Osteoblast (primary cell): ENCODE measurements at places on chromosomes 3 and 15. TPM values are rescaled to one million over a fixed set of nuclear protein-coding genes. Genes with fewer than 3 reads are reported as not detected.

DNA sequence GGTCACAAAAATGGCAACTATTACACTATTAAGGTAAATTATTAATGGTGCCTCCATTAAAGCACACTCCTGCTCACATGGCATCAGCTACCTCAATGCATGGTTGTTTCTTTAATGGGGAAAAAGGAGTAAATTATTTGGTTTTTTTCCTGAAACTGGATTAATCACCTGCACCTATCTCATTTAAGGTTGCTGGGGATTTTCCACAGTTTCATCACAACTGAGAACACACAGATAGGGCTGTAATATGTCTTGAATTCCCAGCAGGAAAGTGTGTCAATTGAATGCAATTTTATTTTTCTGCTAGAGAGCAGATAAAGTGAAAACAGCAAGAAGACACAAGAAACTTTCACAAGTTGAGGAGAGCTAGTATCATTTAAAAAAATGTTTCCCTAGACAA is 36.4 kb downstream of the RFTN1 start:
- H3K4me1 ChIP-seq: peaks cover 76% of the 10 kb centered on the region
- peaks cover 12% of the 10 kb centered on the region for H3K36me3 ChIP-seq
- no peak overlapping the region for H3K4me3 ChIP-seq
- no peaks in the 10 kb centered on the region for H3K27me3 ChIP-seq

GRCh38 chr15:91209318-91209717 is 109.3 kb downstream of the SV2B start:
- H3K27ac ChIP-seq: no peak overlapping the region
- H3K4me1 ChIP-seq: no peaks in the 10 kb centered on the region
- DNase-seq: no peak
- no peaks in the 10 kb centered on the region for H3K36me3 ChIP-seq
- H3K4me3 ChIP-seq: no peak overlapping the region

GRCh38 chr15:87672309-87673288 is 583.9 kb downstream of the NTRK3 start:
- H3K4me3 ChIP-seq: no peak overlapping the region
- DNase-seq: peak; percentile 53
- H3K27ac ChIP-seq: no peak overlapping the region
- H3K27me3 ChIP-seq: no peaks in the 10 kb centered on the region
- H3K4me1 ChIP-seq: no peaks in the 10 kb centered on the region

- H3K36me3 ChIP-seq: no peaks in the 10 kb centered on the region
- peaks cover 4% of the 10 kb centered on the region for H3K27me3 ChIP-seq
- no peak overlapping the region for H3K27ac ChIP-seq
- H3K4me3 ChIP-seq: no peak overlapping the region
- DNase-seq: peak; percentile 36
Measured at GRCh38 chr3:171295484-171296373, 164.5 kb downstream of the TNIK start.

DNA sequence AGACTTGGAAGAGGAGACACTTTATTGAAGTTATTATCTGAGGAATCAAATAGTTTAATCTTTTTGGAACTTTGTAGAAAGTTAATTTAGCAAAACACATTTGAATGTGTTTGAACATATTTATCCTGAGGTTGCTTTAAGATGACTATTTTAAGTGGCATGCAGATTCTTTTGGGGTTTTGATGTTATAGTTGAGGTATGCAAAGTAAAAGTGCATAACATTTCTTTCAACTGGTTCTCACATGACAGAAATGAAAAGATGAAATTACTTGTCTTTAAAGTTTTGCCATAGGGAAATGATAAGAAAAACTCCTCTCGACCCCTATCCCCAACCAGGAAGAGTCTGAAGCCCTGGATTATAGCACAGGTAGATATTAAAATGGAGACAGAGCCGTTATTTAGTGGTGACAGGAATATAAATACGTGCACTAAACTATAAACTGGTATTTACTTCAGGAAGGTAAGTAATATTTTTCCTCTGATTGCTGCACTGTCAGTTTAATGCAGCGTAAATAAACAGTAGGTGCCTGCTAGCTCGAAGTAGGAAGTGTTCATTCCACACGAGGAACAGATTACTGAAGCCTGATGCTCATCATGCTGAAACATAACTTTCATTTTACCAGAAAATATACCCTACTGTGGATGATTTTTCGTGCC is 15.1 kb upstream of the SATB1 start:
- peaks cover 11% of the 10 kb centered on the region for H3K4me1 ChIP-seq
- H3K27ac ChIP-seq: no peak overlapping the region
- H3K36me3 ChIP-seq: no peaks in the 10 kb centered on the region
- no peak overlapping the region for H3K4me3 ChIP-seq
- peaks cover 33% of the 10 kb centered on the region for H3K27me3 ChIP-seq

DNA sequence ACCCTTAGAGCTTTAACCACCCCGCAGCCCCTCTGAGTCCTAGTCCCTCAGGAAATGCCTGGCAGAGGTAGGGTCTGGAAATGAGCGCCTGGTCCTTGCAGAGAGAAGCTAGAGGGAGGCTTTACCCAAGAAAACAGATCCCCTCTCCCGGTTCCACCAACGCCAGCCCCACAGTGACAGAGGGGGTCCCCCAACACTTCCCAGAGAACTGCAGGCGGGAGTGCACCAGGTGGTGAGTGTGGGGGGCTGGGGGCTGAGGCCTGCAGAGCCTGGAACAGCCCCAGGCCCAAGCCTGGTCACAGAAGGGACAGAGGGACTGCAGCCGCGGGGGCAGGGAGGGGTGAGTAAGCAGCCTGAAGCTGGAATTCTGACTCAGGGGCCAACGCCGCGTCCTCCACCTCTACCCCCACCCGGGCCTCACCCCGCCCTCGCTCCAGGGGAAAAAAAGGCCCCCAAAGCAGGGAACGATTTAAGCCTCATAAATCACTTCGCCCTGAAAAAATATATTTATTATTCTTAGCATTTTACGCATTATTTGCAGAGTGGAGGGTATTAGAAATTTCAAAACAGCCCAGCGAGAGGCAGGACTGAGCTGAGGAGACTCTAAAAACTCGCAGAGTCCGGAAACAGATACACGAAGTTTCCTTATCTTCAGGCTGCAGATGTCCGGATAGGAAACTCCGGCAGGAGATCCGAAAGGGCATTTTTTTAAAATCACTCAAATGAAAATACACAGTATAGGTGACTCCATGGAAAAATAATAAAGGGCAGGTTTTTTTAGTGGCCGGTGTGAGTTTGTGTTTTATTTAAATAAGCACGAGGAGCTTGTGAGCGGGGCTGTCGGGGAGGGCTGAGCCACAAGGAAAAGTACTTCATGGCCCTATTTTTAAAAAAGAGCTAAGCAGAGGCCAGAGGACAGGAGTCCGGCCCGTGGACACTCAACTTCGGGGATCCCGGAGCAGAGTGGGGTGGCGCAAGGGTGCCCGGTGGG is 10.0 kb downstream of the GATA2 start:
- peaks cover 26% of the 10 kb centered on the region for H3K4me1 ChIP-seq
- no peaks in the 10 kb centered on the region for H3K36me3 ChIP-seq
- peak; percentile 97 for DNase-seq
- H3K4me3 ChIP-seq: peak overlapping the region; percentile 42

DNA sequence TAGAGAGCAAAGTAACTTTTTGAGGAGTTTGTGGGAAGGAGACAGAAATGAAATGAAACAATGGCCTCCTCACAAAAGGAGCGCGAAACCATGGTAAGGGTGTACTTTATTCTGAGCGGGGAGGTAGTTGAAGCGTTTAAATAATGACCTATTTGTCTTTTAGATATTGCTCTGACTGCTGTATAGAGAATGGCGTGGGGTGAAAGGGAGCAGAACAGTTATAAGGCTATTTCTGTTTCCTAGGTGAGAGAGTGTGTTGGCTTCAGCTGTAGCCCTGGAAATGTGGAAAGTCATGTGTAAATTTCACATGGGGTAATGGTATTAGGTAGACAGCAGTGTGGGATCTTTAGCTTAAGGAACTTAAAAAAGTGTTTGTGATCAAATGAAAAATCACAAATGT is 54.9 kb downstream of the CNTN4 start:
- H3K36me3 ChIP-seq: no peaks in the 10 kb centered on the region
- H3K4me1 ChIP-seq: no peaks in the 10 kb centered on the region
- H3K27ac ChIP-seq: no peak overlapping the region
- no peak overlapping the region for H3K4me3 ChIP-seq
- no peak for DNase-seq

DNA sequence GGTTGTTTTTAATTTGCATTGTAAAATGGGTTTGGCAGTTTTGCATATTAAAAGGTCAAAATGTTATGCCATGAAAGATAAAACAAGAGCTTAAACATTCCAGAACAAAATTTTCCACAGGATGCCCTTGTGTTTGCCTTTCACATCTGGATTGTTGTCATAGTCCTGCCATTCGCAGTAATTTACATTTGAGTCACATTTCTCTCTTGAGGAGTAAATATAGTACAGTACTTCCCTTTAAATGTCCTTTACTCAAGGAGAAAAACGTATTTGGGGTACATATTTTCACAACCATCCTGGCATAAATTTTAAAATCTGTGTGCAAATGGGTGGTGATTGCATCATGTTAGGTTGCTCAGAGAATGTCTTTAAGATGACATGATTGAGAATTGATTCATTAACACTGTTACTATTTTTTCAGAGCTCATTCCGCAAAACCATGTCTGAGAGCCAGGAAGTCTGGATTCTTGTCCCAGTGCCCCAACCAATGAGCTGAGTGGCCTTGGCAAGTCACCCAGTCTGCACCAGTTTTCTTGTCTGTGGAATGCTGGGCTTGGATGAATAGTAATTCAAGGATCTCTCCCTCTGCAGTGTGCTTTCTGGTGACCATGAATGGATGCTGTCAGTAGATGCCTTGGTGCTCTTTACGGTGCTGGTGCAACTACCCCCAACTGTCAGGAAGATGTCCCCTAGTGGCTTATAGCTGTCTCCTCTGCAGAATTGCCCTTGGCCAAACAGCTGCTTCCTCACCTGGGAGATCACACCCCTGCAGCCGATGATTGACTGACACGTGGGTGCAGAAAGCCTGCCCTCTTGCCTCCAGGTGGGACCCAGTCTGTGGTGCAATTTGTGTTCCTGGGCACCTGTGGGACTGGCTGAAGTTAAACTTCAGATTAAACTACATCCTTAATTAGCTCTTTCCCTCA is 43.0 kb downstream of the ABHD5 start:
- no peaks in the 10 kb centered on the region for H3K27me3 ChIP-seq
- DNase-seq: no peak

DNA sequence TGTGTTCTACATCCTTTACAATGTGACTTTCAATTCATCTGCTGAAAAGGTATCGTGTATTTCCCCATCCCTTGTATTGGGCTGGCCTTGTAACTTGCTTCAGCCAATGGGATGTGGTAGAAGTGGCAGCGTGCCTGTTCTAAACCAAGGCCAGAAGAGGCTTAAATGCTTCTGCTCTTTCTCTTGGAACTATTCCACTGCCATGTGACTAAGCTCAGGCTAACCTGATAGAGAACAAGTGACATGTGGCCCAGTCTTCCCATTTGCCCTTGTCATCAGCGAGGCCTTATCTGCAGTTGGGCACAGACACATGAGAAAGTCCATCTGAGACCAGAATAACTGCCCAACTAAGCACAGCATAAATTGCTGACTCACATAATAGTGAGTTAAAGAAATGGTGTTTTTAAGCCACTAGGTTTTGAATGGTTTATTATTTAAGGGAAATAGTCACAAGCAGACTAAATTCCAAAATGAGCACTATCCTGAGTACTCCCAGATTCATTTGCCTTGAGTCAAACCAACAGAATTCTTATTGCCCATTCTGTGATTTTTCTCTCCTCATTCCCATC is 230.2 kb downstream of the CPNE4 start:
- DNase-seq: no peak
- H3K4me1 ChIP-seq: no peaks in the 10 kb centered on the region
- no peaks in the 10 kb centered on the region for H3K36me3 ChIP-seq
- no peaks in the 10 kb centered on the region for H3K27me3 ChIP-seq
- no peak overlapping the region for H3K4me3 ChIP-seq

DNA sequence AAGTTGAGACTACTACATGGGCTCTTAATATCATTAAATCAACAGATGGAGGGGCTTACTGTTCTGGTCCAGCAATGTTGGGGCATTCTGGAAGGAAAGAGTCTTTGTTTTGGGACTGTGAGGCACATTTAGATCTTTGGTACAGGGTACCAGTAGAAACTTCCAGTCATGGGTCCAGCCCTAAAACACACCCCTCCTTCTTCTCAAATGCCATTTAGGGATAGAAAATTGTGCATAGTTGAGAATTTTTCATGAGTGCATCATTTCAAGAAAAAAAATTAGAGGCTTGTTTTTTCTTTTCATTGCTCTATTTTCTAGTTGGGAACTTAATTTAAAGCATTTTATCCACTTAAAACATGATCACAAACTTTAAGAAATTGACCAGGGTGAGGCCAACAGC is 4.1 kb upstream of the RTP1 start:
- H3K4me3 ChIP-seq: no peak overlapping the region
- H3K27me3 ChIP-seq: peaks cover 3% of the 10 kb centered on the region
- no peak overlapping the region for H3K27ac ChIP-seq
- no peaks in the 10 kb centered on the region for H3K36me3 ChIP-seq

DNA sequence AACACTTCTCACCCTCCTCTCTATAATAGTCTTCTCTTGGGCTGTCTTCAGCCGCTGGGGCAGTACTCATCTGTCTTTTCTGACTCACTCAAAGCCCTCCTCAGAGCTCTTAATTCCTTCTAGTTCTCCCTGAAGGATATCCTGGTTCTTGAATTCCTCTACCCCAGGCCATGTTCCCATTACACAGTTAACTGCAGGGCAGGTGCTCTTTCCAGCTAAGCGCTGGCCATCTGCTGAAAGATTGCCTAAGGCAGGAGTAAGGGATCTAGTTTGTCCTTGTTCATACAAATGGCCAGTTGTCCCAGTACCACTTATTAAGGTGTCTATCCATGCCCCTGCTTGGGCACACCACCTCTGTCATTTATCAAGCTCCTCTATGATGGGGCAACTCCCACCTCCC is 10.2 kb upstream of the SPG11 start:
- no peak overlapping the region for H3K27ac ChIP-seq
- no peaks in the 10 kb centered on the region for H3K36me3 ChIP-seq
- H3K4me3 ChIP-seq: no peak overlapping the region
- H3K4me1 ChIP-seq: no peaks in the 10 kb centered on the region
- H3K27me3 ChIP-seq: peaks cover 22% of the 10 kb centered on the region

DNA sequence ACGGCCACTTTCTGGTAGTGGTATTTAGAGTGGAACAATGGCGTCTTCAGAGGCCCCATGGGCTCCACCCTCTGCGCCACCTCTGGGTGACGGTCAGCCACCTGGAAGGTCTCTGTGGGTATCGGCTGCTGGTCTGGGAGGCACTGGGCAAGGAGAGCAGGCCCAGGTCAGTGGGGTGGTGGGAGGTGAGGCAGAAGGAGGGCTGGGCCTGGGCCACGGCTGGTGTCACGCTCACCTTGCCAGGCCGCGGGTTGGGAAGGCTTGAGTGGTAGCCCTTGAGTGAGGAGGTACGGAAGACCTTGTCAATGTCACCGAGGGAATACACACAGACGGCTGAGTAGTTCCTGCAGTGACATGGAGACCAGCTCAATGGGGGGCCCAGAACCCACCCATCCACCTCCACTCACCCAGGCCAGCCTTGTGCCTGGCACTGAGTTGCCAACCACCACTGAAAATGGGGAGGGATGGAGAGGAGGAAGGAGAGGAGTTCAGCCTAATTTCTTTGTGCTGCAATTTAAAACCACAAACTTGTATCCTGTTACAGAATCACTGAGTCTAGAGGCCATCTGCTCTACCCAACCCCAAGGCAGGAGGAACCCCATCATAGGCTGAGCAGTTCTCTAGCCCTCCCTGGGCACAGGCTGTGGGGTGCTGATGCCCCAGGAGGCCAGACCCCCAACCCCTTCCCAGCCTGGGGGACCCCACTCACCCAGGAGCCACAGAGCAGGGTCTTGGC is 19.0 kb downstream of the SEMA7A start:
- peaks cover 52% of the 10 kb centered on the region for H3K4me1 ChIP-seq
- H3K4me3 ChIP-seq: no peak overlapping the region
- peaks cover 80% of the 10 kb centered on the region for H3K36me3 ChIP-seq
- no peaks in the 10 kb centered on the region for H3K27me3 ChIP-seq
- peak overlapping the region; percentile 46 for H3K27ac ChIP-seq

The CD276 gene
- total RNA-seq: 145 and 154 TPM in 2 replicates

The COL8A1 gene
- total RNA-seq: 311 and 720 TPM in 2 replicates

The CCDC54 gene
- total RNA-seq: not detected in 2 replicates

The ASB14 gene
- total RNA-seq: not detected in 2 replicates

The CPN2 gene
- under 0.01 and 0.29 TPM in 2 replicates for total RNA-seq

The IL1RAP gene
- 14.7 and 14.8 TPM in 2 replicates for total RNA-seq

The MESP2 gene
- 0.72 and 1.5 TPM in 2 replicates for total RNA-seq
